Caco-2 (cell line): ENCODE measurements at places on chromosomes 4 and X.

- no peaks in the 10 kb centered on the region for H3K27me3 ChIP-seq
- no peak overlapping the region for H3K27ac ChIP-seq
- no peaks in the 10 kb centered on the region for H3K36me3 ChIP-seq
- H3K4me1 ChIP-seq = no peaks in the 10 kb centered on the region
These were observed 44.5 kb downstream of the FGFRL1 start for GRCh38 chr4:1055721-1056590.

- no peak overlapping the region for H3K27ac ChIP-seq
- H3K36me3 ChIP-seq = no peaks in the 10 kb centered on the region
- H3K4me1 ChIP-seq = no peaks in the 10 kb centered on the region
- H3K27me3 ChIP-seq = no peaks in the 10 kb centered on the region
These were observed 52.7 kb upstream of the TMPRSS11F start for GRCh38 chr4:68182382-68182820.

GRCh38 chr4:10671366-10671765, 13.2 kb downstream of the CLNK start:
- H3K27ac ChIP-seq = no peak overlapping the region
- no peaks in the 10 kb centered on the region for H3K36me3 ChIP-seq
- peaks cover 12% of the 10 kb centered on the region for H3K4me1 ChIP-seq
- H3K27me3 ChIP-seq = no peaks in the 10 kb centered on the region

DNA sequence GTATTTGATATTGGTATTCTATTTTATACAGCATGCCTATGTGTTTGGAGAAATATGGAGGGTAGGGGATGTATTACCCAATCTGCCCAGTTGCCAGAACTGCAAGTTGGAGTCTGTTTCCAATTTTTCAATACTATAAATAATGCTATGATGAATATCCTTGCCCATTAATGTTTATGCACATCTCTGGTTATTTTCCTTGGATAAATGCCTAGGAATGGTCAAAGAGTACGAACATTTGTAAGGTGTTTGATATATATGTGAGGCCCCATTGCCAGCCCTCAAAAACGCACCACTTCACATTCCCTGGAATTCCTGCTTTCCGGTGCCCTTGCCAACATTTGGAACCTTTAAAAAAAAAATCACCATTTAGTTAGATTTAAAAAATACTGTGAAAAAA, 34.3 kb downstream of the CLDN34 start:
- H3K4me1 ChIP-seq = peaks cover 36% of the 10 kb centered on the region
- H3K36me3 ChIP-seq = no peaks in the 10 kb centered on the region
- H3K27ac ChIP-seq = no peak overlapping the region
- no peak for DNase-seq
- H3K27me3 ChIP-seq = no peaks in the 10 kb centered on the region

DNA sequence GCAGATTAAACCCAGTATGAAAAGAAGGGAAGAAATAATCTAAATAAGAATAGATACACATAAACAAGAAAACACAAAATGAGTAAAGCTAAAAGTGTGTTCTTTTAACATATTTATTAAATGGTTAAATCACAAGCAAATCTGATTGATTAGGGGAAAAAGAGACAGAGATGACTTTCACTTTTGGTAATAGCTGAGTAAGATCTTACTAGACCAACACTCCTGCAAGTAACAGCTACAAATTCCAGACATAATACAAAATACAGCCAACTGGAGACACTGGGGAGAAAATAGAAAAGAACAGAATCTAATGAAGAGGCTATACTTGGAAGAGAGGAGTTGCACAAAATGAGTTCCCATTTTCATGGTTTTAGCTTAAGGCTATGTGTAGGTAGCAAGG, 33.5 kb downstream of the OR13H1 start:
- DNase-seq = no peak
- 0 out of 2 replicates have a peak, but pooled peaks cover 5% of the 10 kb centered on the region for H3K4me1 ChIP-seq
- H3K4me3 ChIP-seq = peak overlapping the region; percentile 53
- peak overlapping the region; percentile 98 for H3K27ac ChIP-seq

DNA sequence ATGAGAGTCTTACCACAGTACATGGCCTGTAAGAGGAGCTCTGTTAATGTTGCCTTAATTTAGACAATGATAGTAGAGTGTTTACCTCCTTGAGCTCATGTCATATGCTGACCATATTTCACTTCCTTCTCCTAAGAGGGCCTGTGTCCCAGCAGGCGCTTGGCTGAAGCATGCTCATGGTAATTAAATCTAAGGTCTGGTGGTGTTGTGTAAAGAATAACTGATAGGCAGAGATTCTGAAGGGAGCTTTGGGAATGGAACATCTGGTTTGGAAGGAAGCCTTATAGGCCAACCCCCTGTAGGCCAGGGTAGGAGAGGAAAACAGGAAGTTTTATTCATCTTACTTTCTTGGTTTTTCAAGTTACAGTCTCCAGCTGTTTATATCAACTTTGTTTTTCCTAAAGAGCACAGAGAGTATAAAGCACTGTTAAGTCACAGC, 300.2 kb downstream of the USP46 start:
- no peaks in the 10 kb centered on the region for H3K4me1 ChIP-seq
- no peak for DNase-seq
- H3K27me3 ChIP-seq = no peaks in the 10 kb centered on the region
- H3K27ac ChIP-seq = no peak overlapping the region
- H3K4me3 ChIP-seq = no peak overlapping the region

GRCh38 chr4:3215733-3216132, 33.2 kb upstream of the MSANTD1 start:
- H3K27ac ChIP-seq = no peak overlapping the region
- DNase-seq = peak; percentile 6

GRCh38 chrX:10098270-10098713, 58.5 kb upstream of the CLCN4 start:
- peaks cover 24% of the 10 kb centered on the region for H3K4me1 ChIP-seq
- H3K36me3 ChIP-seq = no peaks in the 10 kb centered on the region; the same call in 1 of the 2 replicates
- H3K27ac ChIP-seq = no peak overlapping the region
- no peak for DNase-seq
- H3K27me3 ChIP-seq = no peaks in the 10 kb centered on the region

DNA sequence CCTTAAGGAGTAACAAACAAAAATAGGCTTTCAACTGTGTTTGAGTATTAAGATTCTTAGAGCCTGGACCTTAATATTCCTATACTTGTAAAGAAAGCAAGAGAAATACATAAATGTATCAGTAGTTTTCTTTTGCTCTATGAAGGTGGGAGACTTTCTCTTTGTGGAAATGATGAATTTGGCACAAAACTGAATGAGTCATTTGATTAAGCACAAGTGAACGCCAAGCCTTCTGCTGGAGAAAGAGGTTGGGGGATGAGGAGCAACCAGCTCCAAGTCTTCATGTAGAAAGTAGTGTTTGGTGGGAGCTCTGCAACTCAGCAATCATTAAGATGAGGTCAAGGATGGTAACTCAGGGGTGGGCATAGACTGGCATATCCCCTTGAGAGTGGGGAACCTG, 49.6 kb downstream of the MEPE start:
- H3K27ac ChIP-seq = no peak overlapping the region
- 0 out of 2 replicates have a peak, but pooled peaks cover 3% of the 10 kb centered on the region for H3K4me1 ChIP-seq
- no peaks in the 10 kb centered on the region for H3K36me3 ChIP-seq

GRCh38 chr4:25421816-25422525, 44.9 kb downstream of the ANAPC4 start:
- no peaks in the 10 kb centered on the region for H3K36me3 ChIP-seq
- no peak for DNase-seq
- H3K27me3 ChIP-seq = no peaks in the 10 kb centered on the region

DNA sequence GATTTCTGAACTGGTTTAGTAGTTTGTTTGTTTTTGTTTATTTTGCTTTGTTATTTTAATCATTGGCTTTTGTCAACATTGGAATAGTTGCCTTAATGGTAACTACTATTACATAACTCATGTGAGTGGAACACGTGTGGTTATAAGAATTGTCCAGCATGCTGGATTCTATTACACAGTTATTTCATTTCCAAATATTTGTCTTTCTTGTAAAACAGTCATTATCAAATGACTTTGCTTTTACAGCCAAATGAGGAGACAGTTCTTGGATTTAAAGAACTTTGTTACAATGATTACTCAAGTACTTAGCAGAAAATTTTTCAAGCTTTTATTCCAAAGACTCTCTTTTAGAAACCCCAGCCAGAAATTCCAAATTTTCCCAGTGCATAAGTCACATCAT, 516.1 kb upstream of the MAGEB2 start:
- no peaks in the 10 kb centered on the region for H3K36me3 ChIP-seq
- H3K4me1 ChIP-seq = no peaks in the 10 kb centered on the region
- no peak overlapping the region for H3K27ac ChIP-seq
- DNase-seq = no peak
- no peak overlapping the region for H3K4me3 ChIP-seq

GRCh38 chrX:151151665-151152267, 24.6 kb upstream of the GPR50 start:
- no peaks in the 10 kb centered on the region for H3K4me1 ChIP-seq
- no peaks in the 10 kb centered on the region for H3K27me3 ChIP-seq
- no peak overlapping the region for H3K27ac ChIP-seq
- no peak overlapping the region for H3K4me3 ChIP-seq
- no peaks in the 10 kb centered on the region for H3K36me3 ChIP-seq

DNA sequence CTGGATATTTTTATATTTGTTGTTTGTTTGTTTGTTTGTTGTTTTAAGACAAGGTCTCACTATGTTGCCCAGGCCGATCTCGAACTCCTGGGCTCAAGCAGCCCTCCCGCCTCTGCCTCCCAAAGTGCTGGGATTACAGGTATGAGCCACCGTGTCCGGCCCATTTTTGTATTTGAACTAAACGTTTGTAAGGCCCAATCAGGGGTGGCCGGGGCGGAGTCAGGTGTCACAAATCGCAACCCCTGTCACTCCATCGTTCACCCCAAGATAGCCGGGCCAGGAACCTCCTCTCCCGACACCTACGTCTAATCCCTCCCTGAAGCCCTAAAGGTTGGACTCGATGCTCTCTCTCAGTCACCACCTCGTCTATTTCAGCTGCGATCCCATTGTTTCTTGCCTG, 722 bp upstream of the EFHC2 start:
- no peak for DNase-seq
- H3K4me3 ChIP-seq = no peak overlapping the region
- H3K27ac ChIP-seq = no peak overlapping the region

GRCh38 chrX:34849371-34849770, 93.2 kb upstream of the FAM47B start:
- no peaks in the 10 kb centered on the region for H3K27me3 ChIP-seq
- H3K27ac ChIP-seq = no peak overlapping the region
- H3K4me3 ChIP-seq = no peak overlapping the region
- H3K36me3 ChIP-seq = no peaks in the 10 kb centered on the region
- DNase-seq = no peak
- H3K4me1 ChIP-seq = no peaks in the 10 kb centered on the region

DNA sequence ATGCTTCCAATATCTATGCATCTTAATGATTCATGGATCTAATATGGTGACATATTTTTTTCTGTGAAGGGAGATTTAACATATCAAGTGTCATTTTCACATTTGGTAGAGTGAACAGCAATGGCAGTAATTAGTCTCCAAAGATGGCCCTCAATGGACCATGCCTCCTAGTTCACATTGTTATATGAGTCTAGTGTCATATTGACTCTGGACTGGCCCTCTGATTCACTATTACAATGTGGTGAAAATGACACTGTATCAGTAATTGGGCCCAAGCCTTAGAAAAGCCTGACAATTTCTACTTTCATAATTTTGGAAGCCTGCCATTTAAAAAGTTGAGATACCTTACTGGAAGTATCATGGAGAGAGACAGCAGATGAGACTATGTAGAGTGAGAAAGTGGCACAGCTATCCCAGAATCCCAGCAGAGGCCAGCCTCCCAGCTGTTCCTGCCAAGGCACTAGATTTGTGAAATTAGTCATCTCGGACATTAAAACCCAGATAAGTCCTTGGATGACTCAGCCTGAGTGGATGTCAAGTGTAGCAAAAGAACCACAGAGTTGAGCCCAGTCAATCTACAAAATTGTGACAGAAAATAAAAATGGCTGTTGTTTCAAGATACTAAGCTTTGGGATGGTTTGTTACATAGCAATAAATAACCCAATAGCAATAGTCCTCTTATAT, 68.4 kb downstream of the ARHGEF38 start:
- no peaks in the 10 kb centered on the region for H3K36me3 ChIP-seq
- H3K4me3 ChIP-seq = no peak overlapping the region
- no peak for DNase-seq

GRCh38 chrX:154399527-154400368, 1.6 kb downstream of the RPL10 start:
- peaks cover 5% of the 10 kb centered on the region for H3K36me3 ChIP-seq
- H3K4me3 ChIP-seq = peak overlapping the region; percentile 76
- DNase-seq = no peak
- no peaks in the 10 kb centered on the region for H3K27me3 ChIP-seq
- H3K27ac ChIP-seq = peak overlapping the region; percentile 100
- peaks cover 21% of the 10 kb centered on the region for H3K4me1 ChIP-seq

- no peak for DNase-seq
- no peak overlapping the region for H3K4me3 ChIP-seq
- no peaks in the 10 kb centered on the region for H3K4me1 ChIP-seq
- H3K27me3 ChIP-seq = no peaks in the 10 kb centered on the region
These were observed 47.8 kb upstream of the CRMP1 start for GRCh38 chr4:5940470-5941203.

- H3K4me1 ChIP-seq = no peaks in the 10 kb centered on the region
- no peak overlapping the region for H3K4me3 ChIP-seq
- no peaks in the 10 kb centered on the region for H3K36me3 ChIP-seq
- H3K27me3 ChIP-seq = no peaks in the 10 kb centered on the region
These were observed 120.7 kb upstream of the ADGRL3 start for GRCh38 chr4:61079427-61079826.

- no peaks in the 10 kb centered on the region for H3K4me1 ChIP-seq
- no peaks in the 10 kb centered on the region for H3K27me3 ChIP-seq
- no peak overlapping the region for H3K27ac ChIP-seq
- no peak overlapping the region for H3K4me3 ChIP-seq
- H3K36me3 ChIP-seq = no peaks in the 10 kb centered on the region
These were observed 61.7 kb upstream of the PPP1R2C start for GRCh38 chrX:42839632-42840031.

- peak; percentile 49 for DNase-seq
- H3K4me3 ChIP-seq = no peak overlapping the region
- no peaks in the 10 kb centered on the region for H3K36me3 ChIP-seq
- H3K27ac ChIP-seq = no peak overlapping the region
These were observed 5.8 kb upstream of the TET2 start for GRCh38 chr4:105140684-105141490.

- DNase-seq = no peak
- H3K27me3 ChIP-seq = no peaks in the 10 kb centered on the region
- no peaks in the 10 kb centered on the region for H3K4me1 ChIP-seq
- H3K36me3 ChIP-seq = no peaks in the 10 kb centered on the region
These were observed 82.9 kb upstream of the MID1IP1 start for GRCh38 chrX:38718311-38718710.

- no peak overlapping the region for H3K4me3 ChIP-seq
- H3K27me3 ChIP-seq = no peaks in the 10 kb centered on the region
- DNase-seq = no peak
- no peaks in the 10 kb centered on the region for H3K36me3 ChIP-seq
These were observed 72.1 kb downstream of the PARM1 start for GRCh38 chr4:75004755-75005668.

- H3K27me3 ChIP-seq = no peaks in the 10 kb centered on the region
- no peak for DNase-seq
- no peak overlapping the region for H3K4me3 ChIP-seq
- H3K4me1 ChIP-seq = no peaks in the 10 kb centered on the region
- H3K27ac ChIP-seq = no peak overlapping the region
These were observed 78.1 kb upstream of the PAGE3 start for GRCh38 chrX:55342533-55343501.
